Stimulated activated CD4-positive, alpha-beta T cell treated with anti-CD3 and anti-CD28 coated beads, Interleukin-15, amount 100 ng/mL, for 1 hour (primary cell): ENCODE measurements at places on chromosomes 4 and X.

- DNase-seq = no peak
Observed at GRCh38 chrX:45912316-45912715, 632.9 kb downstream of the ZNF674 start.

GRCh38 chrX:7889680-7890079 is 37.5 kb downstream of the PNPLA4 start:
- no peak for DNase-seq

DNA sequence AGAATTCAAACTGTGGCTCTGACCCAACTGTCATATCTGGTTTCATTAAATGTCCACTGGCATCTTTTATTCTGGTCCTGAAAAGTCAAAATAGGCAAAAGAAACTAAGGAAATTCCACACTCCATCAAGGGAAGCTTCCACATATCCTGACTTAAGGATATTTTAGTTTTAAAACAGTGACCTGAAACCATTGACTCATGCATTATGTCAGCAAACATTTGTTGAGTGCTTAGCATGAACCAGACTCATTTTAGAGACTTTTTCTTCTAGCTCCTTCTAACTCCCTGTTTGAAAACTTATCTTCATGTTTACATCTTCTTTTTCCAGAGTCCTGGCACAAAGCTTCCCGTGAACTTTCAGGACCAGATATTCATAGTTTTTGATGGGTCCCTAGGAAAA is 6.9 kb upstream of the CXCL1 start:
- DNase-seq = no peak

GRCh38 chr4:77177199-77177598 is 20.2 kb downstream of the CCNG2 start:
- no peak for DNase-seq

GRCh38 chr4:69092190-69092589 is 4.1 kb upstream of the UGT2B7 start:
- no peak for DNase-seq

DNA sequence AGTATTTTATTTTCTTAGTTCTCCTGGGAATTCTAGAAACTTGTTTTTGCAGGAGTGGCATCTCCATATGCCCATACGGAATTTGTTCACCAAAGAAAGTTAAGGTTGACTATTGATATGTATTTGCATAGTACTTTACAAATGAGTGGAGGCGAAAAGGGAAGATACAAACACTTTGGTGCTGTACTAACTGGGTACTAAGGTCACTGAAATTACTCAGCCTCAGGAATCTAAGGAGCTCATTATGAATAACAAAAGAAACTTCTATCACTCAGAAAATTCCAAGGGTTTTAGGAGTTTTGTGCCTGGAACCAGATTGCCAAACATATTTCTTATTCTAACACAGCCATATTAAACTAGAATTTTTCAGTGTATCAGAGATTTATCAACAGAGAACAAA is 27.4 kb upstream of the TMPRSS11B start:
- no peak for DNase-seq

DNA sequence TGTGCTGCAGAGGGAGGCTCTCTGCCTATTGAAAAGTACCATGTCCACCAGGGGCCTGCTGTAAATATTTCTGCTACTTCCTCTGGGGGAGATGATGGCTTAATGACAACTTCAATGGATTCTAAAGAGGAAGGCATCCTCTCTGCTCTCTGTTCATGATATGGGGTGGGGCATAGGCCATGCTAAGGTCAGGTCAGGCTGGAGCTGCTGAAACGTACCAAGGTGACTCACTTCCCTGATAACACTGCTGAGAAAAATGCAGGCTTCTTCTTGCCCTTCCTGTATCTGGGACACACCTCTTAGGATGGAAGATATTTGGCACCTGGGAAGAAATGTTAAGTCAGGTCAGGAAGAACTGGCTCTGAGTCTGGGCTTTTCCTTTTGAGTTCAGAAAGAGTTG is 31.5 kb downstream of the HS3ST1 start:
- no peak for DNase-seq

GRCh38 chr4:159551281-159551680 is 448.4 kb downstream of the RAPGEF2 start:
- no peak for DNase-seq

DNA sequence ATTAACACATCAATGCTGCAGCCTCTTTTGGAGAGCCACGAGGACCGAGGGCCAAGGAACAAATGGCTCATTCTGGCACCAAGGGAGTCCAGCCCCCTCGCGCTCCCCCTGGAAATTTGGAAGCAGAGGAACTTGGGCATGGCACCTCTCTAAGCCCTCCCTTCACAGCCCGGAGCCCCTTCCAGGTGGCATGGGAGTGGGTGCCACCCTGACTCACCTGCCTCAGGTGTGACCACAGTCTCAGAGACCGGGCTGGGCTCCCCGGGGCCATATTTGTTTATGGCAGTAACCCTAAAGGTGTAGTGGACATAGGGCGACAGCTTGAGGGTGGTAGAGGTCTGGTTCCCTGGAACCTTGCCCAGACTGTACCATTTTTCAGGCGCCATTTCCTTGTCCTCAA is 18.8 kb downstream of the L1CAM start:
- DNase-seq = no peak

GRCh38 chr4:110020139-110020538 is 107.5 kb downstream of the EGF start:
- no peak for DNase-seq

DNA sequence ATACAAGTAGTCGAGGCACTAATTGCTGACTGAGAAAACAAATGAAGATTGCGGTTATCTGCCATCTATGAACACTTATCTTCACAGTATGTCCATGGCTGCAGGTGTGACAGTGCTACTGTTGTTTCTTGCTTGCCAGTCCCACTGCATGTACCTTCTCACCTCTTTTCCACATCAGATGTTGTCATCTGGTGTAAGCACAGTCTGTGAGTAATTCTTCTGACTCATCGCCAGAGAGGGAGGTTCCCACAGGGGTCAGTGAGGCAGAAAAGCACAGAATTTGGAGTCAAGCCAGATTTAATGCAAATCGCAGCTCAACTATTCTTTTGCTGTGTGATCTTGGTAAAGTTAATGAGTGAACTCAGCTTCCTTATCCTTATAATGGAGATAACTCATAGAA is 144.4 kb downstream of the GLRA2 start:
- DNase-seq = no peak

DNA sequence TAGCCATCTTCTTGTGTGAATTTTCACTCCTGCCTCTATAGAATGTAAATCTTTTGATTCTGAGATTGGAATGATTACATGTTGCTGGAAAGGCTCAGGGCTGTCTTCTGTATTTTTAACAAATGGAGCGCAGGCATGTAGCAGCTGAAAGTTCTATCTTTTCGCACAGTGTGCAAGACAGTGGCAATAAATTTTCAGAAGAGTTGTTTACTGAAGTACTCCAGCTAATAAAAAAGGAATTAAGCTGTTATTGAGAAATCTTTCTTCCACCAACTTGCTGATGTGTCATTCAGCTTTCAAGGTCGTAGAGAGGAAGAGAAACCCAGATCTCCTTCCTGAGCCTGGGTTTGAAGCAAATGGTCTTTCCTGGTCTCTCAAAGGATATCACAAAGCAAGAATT is 122.0 kb upstream of the PUDP start:
- no peak for DNase-seq

DNA sequence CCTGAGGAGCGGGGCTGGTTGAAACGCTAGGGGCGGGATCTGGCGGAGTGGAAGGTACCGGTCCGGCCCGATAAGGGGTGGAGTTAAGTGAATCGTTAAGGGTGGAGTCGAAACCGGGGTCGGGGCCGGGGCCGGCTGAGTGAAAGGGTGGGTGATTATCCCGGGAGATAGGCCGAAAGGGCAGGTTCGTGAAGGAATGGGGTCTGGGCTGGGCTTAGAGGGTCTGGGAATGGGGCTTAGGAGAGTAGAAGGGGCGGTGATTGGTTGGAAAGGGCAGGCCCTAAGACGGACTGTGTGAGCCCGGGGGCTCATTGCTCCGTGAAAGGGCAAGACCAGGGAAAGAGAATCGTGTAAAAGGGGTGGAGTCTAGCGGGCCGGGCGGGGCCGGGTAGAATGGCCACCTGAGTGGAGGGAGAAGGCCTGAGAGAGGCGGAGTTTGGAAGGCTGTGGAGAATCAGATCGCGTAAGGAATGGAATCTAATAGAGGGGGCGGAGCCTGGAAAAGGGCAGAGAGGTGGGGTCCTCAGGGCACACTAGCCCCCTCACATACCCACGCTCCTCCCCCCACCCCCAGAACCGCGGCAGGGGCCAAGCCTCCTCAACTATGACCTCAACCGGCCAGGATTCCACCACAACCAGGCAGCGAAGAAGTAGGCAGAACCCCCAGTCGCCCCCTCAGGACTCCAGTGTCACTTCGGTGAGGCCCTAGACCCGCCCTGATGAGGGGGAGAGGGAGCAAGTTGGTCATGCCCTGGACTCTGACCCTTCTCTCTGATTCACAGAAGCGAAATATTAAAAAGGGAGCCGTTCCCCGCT is 430 bp downstream of the HDAC6 start:
- peak; percentile 28 for DNase-seq

DNA sequence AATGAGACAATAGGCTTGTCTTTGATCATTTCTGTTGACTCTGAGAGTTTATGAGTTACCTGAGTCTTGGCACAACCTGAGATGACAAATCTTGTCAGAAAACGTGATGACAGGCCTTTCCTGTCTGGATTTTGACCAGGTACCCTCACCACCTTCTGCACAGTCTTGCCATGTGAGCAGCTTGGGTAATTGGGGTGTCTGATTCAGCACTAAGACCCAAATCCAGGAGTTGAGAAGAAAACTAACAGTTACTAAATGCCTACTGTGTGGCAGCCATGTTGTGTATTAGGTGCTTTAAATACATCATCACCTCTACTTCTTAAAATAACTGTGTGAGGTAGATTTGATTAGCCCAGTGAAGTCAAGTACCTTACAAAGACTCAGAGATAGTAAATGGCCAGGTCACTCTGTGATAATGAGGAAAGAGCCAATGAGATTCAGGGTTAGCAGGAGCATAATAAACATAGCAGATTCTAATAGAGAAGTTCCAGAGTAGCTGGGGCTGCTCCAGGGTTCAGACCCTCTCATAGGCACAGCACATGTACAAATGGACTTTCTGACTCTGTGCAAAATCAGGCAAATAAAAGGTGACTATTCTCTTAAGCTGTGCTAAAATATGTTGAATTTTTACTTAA is 2.8 kb downstream of the EREG start:
- DNase-seq = no peak

- no peak for DNase-seq
Observed at GRCh38 chrX:274904-275475, 6.2 kb upstream of the PLCXD1 start.

- DNase-seq = no peak
Observed at GRCh38 chr4:82748810-82749470, 49.7 kb downstream of the SCD5 start.

- no peak for DNase-seq
Observed at GRCh38 chr4:182137343-182137742, 105.9 kb upstream of the TENM3 start.

GRCh38 chrX:68930542-68931317 is 101.9 kb downstream of the EFNB1 start:
- no peak for DNase-seq

GRCh38 chrX:2697741-2698299 is 6.7 kb downstream of the CD99 start:
- DNase-seq = no peak

DNA sequence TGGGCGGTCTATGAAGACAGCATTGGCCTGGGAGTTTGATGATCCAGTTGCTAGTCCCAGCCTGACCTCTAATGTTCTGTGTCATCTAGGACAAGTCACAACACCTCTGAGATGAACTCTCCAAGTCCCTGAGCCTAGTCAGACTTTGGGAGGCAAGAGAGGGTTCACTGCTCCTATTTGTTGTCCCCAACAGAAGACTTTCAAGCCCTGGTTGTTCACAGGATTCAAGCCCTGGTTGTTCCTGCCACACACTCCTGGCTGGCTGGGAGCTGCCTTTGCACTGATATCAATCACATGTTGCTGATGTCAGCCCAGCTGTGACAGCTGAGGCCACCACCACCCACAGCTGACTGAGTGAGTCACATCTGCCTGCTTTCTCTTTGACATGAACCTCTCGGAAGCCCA is 253.2 kb upstream of the RASGEF1B start:
- peak; percentile 20 for DNase-seq

DNA sequence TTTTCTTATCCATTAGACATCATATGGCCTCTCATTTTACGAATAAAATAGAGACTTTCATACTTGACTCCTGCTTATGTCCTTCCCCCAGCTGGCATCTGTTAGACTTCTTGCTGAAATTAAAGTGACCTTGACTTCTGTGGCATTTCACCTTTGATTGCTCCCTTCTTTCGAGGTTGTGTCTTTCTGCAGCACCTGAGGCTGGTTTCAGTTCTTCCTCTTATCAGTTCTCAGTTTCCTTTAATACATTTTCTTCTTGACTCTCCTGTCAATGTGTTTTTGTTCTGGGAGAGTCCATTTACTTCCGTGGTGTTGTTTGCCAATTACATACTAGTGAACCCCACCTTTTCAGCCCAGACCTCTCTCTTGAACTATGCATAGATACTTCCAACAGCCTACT is 81.6 kb downstream of the RBPJ start:
- DNase-seq = no peak

DNA sequence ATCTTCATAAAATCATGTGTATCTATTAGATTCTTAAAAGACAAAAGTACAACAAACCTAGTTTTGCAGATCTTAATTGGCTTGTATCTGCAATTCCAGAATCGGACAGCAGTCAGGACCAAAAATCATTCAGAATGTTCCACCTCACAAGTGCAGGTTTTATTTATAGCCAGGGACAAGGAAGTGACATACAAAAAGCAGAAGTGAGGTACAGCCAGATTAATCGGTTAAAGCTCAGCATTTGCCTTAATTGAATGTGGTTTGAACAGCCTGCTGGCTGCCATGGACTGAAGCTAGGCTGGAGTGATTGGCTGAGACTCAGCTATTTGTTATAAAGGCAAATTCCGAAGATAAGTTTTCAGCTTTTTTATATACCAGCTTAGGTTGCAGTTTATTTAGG is 932.6 kb downstream of the C4orf33 start:
- DNase-seq = no peak

DNA sequence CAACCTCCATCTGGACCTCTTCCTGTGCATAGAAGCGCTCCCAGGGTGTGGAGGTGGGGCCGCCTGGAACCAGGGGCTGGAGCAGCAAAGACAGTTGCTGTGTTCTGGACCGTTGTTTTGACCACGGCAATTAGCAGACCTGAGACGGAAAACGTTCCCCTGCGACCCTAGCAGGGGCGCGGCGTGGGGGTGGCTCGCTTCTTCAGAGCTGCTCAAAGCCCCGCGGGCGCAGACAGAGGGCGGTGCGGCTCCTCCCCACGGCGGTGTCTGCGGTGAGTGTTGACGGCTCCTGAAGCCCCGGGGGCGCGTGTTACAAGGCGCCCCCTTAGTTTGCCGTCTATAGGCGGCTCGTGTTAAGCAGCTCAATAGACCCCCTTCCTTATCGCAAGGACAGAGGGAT is 79.2 kb downstream of the TRIML1 start:
- no peak for DNase-seq

GRCh38 chr4:186936496-186937375 is 213.1 kb upstream of the FAT1 start:
- no peak for DNase-seq

- no peak for DNase-seq
Observed at GRCh38 chrX:55486736-55487135, 2.9 kb downstream of the USP51 start.

DNA sequence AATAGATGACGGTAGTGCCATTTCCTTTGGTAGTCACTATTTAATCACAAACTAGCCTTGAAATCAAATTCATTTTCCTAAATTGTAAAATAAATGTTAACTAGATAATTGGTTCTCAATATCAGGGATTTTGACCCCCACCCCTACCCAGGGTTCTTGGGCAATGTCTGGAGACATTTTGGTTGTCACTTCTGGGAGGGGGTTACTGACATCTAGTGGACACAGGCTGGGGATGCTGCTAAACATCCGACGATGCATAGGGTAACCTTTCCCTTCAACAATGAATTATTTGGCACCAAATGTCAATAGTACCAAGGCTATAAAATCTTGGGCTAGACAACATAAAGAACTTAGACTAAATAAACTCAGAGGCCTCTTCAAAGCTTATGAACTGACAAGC is 285.8 kb upstream of the TRPC5 start:
- no peak for DNase-seq
